ENCODE measurements at places on chromosomes 1 and 21.

GRCh38 chr21:42310411-42311001, 4.7 kb downstream of the TFF3 start:
- no peak for DNase-seq

GRCh38 chr1:193588311-193589082, 402.1 kb upstream of the B3GALT2 start:
- no peak for DNase-seq

- no peak for DNase-seq
Measured at GRCh38 chr1:11046270-11046566, 821 bp downstream of the MASP2 start.

DNA sequence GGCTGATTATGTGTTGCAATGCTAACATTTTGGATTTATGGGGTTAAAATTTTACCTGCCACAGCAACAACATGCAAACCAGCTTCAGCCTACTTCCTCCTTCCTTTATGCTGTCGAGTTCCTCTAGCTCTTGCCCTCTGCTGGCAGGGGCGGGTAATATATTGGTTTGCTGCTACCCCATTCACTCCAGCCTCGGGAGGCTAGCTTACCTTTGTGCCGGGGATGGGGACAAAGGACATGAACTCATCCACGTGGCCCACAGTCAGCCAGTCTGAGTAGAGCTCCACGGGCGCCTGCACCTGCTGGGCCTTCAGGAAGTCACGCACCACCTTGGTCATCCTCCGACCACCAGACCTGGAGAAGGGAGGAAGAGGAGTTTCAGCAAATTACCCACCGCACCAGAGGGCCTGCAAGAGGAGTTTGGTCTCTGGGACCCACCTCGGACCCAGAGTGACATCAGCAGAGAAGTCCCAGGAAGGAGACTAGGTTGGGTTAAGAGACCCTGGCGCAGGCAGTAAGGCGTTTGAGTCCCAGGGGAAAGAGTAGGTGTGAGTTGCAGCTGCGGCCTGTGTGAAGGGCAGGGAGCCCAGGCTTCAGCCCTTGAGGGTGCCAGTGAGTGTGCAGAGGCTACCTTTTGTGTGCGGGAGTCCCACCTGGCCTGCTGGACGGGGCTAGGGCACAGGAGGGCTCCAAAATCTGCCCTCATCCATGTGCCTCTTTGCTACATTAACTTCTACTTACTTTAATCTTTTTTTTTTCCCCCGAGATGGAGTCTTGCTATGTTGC, 21.8 kb upstream of the SDHB start:
- DNase-seq = peak; percentile 34

- no peak for DNase-seq
Measured at GRCh38 chr1:241507189-241507863, 12.2 kb downstream of the FH start.

DNA sequence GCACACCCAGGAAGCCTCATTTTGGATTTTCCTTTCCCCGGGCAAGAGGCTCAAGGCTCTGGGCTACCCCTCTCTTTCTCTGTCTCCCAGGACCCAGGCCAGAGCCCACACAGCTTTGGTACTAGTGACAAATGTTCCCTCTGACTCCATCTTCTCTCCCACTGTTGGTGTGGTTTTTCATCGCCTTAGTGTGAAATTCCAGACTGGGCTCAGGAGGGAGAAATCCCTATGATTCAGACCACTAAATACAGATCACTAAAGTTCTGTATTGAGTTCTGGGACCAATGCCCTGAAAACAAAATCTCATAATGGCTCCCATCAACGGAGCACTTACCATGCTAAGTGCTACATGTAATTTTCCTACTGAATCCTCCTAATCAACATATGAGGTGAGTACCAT, 26.1 kb downstream of the IQGAP3 start:
- no peak for DNase-seq

GRCh38 chr1:162384116-162384515, 2.6 kb downstream of the C1orf226 start:
- no peak for DNase-seq

- DNase-seq = no peak
Measured at GRCh38 chr1:162070094-162070748, 730 bp downstream of the NOS1AP start.

DNA sequence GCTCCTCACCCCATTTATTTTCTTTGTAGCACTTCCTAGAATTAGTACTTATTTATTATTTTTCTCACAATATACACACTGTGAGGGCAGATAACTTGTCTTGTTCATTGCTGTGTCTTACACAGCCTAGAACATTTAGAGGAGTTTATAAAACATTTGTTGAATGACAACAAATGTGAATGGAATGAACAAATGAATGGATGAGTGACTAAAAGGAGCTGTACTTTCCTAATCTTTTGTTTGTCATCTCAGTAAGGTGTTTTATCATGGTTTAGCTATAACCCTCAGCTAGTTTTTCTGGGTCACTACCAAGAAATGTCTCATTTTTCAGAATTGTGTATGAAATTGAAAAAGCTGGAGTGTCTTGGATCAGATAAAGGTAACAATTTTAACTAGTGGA, 239.3 kb upstream of the KCNK2 start:
- no peak for DNase-seq

DNA sequence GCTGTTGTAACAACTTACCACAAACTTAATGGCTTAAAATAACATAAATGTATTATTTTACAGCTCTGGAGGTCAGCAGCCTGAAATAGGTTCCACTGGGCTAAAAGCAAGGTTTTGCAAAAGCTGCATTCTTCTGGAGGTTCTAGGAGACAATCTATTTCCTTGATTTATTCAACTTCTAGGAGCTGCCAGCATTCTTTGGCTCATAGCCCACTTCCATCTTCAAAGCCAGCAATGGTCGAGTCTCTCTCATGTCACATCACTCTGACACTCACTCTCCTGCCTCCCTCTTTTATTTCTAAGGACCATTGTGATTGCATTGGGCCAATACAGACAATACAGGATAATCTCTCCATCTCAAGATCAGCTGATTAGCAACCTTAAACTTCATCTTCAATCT, 15.1 kb upstream of the FOXJ3 start:
- DNase-seq = no peak

DNA sequence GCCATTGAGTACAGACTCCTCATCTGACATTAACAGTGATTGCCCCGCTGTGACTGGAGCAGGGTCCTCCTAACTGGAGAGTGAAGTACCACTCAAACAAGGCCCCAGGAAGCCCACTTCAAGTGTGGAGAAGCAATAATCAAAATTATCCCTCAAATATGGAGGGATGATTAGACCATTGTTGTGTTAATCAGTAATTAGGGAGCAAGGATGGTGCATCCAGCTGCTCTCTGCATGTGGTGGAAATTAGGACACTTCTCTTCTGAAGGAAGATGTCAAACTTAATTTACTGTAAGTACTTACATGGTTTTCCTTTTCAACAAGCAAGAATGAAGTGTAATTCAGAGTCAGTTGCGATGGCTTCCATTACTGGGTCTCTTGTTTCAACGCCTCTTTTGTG, 3.4 kb upstream of the ZP4 start:
- DNase-seq = no peak

DNA sequence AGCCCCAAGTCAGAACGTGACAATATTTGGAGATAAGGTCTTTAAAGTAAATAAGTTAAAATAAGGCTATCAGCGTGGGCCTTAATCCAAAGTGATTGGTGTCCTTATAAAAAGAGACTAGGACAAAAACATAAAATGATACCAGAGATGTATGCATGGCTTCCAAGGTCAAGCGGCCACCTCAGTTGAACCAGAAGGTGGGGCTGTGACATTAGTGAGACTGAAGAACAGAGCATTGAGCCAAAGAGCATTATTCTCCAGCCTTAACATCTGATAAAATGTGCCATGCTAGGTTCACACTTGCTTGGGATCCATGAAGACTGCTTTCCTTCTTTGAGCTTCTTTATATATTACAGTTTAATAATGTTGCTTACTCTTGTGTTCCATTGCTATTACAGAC, 554.6 kb downstream of the PLA2G4A start:
- no peak for DNase-seq

- no peak for DNase-seq
Measured at GRCh38 chr1:236292425-236292824, 10.7 kb upstream of the ERO1B start.

- no peak for DNase-seq
Measured at GRCh38 chr1:167755654-167756053, 33.9 kb downstream of the MPZL1 start.

GRCh38 chr1:155591770-155592169, 18.2 kb upstream of the MSTO1 start:
- DNase-seq = peak; percentile 42

DNA sequence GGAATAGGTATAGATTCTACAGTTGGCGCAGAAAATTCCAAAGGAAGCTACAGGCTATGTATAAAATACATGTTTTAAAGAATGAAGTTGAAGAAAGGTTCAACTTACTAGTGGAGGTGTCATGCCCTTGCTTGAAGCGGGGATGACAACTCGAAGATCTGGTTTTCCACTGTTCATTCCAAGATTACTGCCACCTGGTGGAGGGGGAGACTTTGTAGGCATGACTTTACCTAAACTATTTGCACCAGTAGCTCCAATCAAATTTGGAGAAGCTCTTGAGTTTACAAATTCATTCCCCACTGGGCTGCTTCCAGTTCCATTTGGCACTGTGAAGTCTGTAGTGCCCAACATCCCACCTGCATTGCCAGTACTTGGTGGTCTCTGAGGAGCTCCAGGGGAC, 81.7 kb downstream of the AXDND1 start:
- peak; percentile 23 for DNase-seq

- no peak for DNase-seq
Measured at GRCh38 chr1:41743366-41743765, 175.4 kb downstream of the HIVEP3 start.

DNA sequence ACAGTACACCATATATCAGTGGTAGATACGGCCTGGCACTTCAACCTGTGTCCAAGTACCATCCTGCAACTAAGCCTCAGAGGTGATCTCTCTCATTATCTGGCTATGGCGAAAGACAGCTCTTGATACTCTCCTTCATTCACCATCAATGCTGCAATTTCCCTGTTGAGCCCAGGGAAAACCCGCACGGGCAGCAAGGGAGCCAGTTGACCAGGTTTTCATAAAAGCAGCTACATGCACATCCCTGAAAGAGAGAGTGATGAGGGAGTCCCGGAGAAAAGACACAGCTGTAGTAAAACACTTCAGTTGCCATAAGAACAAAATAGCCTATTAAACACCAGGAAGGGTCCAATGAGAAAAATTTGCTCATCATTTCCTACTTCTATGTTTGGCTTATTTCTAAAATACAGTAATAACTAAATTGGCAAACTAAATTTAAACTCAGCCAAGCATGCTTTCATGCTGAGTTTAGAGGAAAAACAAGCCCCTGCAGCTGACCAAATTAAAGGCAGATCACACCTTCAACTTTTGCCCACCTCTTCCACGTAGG, 68.3 kb downstream of the CAPZB start:
- DNase-seq = no peak

DNA sequence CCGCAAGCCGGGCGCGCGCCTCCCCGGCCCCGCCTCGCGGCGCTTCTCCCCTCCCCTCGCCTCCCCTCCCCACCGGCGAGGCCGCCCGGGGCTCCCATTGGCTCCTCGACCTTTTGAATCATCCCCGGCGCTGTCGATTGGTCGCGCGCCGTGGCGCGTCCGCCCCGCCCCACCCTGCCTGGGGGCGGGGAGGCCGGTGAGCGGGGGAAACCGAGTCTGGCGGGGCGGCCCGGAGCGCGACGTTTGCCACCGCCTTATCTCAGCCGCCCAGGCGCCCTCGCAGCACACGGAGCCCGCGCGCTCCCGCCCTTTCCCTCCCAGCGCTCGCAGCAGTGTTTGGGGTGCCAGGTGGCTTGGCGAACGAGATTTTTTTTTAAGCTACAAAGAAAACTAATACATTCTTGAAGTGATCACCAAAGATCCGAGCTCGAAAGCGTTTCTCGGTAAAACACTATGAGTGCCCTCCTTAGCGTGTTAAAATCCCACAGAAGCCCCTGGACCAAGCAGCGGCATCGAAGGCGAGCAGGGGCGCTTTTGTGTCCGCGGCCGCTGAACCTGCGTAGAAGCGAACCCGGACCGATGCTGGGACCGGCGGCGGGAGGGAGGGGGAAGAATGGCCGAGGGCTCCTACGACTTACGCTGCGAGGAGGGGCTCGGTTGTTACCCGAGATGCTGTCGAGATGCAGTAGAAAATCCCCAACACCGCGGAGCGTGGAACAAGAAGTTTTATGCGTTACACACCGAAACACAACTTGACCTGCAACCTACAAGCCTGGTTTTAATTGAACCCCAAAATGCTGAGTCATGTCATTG, 436 bp upstream of the LBR start:
- DNase-seq = peak; percentile 98

DNA sequence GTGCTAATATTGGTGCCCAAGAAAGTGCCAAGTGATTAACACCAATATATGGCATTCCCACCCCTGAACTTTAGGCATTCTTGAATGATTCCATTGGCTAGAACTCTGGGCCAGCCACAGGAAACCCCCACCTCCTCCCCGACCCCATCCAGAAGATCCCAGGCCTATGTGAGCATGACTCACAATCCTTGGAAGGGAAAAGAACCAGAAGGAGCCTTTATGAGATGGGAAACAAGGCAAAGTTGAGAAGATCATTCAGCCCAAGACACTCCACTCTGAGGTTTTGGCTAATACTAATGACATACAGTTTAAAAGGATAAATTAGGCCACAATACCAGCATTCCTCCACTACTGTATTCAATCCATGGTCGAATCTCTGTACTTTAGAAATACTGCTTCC, 21.8 kb downstream of the ELK4 start:
- DNase-seq = no peak

- no peak for DNase-seq
Measured at GRCh38 chr1:41779360-41779759, 139.4 kb downstream of the HIVEP3 start.

DNA sequence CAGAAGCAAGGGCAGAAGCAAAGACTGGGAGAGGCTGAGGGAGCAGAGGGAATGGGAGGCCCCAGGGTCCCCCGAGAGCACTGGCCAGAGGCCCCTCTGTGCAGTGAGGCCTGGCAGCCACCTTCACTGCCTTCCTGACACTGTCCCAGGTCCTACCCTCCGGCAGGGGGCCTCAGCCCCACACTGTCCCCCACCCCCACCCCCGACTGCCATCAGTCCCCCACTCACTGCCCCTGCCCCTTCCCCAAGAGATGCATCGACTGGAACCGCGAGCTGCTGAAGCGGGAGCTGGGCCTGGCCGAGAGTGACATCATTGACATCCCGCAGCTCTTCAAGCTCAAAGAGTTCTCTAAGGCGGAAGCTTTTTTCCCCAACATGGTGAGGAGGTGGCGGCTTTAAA, 13.0 kb upstream of the PADI6 start:
- no peak for DNase-seq

DNA sequence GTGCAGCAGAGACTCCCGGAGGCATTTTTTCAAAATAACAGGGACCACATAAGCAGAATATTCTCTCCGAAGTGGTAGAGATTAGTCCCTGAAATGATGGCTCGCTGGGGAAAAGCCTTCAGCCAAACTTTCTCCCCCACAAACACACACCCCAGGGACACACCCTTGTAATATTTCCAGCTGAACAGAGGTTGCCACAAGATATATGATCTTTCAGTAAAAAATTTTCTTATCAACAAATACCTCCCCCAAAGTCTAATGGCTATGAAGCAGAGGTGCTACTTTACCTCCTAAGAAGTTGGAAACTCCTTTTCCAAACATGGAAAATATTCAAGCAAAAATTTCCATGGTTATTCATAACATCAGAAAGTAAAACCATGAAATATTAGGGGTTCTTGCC, 190.2 kb upstream of the PALMD start:
- DNase-seq = no peak
